Gastroesophageal sphincter (tissue), 4 donors: ENCODE measurements at places on chromosomes 16 and 17.

DNA sequence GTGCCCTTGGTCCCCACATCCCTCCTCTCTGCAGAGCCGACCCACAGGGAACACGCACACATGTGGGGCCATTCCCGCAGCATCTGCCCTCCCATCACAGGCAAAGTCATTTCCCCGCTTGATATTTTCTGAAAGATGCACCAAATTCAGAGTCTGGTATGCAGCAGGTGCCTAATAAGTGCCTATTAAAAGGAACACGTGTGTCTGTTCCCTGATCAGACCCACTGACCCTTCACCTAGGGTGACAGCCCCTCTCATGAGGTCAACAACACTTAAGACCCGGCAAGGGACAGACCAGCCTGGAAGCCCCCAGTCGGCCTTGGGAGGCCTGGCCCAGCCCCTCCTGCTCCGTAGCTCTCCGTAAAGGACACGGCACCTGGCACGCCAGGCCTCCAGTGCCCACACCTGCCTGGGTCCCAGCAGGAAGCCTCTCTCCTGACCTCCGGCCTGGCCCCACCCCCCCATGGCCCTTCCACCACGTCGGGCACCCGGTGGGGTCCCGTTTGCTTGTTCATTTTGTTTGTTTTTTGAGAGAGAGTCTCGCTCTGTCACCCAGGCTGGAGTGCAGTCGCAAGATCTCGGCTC lies 20.0 kb downstream of the UNKL start:
- ATAC-seq, result no peak

DNA sequence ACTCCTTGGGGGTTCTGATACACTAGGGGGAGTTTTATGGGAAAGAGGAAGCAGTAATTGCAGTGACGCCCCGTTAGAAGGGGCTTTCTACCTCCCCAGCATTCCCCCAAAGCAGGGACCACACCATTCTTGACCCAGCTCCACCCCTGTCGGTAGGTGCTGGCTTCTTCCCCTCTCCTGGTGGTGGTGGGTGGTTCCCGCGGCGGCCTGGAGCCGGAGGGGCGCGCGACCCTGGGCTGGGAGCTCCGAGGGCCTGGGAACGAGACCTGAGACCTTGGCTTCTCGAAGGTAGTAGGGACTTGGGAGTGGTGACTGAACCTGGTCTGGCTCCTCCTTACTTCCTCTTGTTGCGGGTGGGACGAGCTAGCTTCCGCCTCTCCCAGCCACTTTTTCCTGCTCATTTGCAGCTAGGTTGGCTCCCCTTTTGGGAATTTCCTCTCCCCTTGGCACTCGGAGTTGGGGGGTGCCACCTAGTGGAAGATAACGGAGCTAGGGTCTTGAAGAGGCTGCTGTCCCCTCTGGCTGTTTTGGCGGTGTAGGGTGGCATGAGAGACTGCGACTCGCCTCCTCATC lies 438 bp downstream of the GRN start:
- peak; percentile 19 for ATAC-seq

- peak; percentile 96 for ATAC-seq
Measured at GRCh38 chr17:81309140-81309858, 14.2 kb upstream of the SLC38A10 start.

GRCh38 chr17:63986821-63987220 lies 11.3 kb upstream of the PRR29 start:
- no peak for ATAC-seq

DNA sequence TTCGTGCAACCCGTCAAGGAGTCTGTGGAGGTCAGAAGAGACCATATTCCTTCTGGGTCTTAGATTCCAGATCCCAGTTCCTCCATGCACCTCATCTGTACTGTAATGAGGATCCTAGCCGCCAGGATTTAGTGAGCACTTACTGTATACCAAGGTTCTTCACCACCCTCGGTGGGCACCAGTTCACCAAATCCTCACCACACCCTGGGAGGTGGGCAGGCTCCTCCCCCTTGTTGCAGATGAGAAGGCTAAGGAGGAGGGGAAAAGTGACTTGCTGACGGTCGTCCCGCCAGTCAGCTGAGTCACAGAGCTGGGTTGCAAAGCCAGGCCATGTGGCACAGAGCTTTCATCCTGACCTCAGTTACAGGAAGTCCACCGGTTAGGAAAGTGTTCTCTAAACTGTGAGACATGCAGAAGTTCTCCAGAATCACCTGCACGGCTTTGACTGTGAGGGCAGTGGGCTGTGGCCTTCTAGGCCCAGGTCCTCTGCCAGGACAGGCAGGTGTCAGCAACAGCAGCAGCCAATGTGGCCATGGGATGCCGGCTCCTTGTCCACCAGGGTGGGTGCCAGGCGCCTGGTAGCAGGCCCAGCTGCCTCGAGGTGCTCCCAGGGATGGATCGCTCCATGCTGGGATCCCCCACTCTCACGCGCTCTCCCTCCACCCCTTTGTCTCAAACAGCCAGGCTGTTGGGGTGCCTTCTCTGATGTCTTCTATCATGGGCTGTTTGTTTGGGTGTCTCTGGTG lies 240.3 kb upstream of the GSE1 start:
- ATAC-seq, result peak; percentile 29

DNA sequence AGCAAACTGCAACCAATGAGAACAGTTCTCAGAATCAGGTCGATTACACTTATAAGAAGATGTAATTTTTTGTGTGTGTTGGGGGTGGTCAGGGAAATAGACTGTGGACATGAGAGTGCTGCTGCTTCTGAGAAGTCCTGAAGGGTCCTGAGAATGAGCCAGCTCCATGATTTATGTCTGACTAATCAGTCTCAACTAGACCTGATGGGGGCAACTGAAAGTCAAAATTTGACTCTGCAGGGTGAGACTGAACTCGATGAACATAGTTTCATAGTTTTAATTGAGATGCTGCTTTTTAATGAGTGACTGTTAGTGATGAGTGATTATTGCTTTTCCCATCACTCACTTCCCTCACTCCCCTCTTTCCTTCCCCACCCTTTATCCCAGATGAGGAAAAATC lies 37.3 kb downstream of the SMARCE1 start:
- no peak for ATAC-seq

GRCh38 chr17:80006339-80006720 lies 29.3 kb downstream of the TBC1D16 start:
- no peak for ATAC-seq

DNA sequence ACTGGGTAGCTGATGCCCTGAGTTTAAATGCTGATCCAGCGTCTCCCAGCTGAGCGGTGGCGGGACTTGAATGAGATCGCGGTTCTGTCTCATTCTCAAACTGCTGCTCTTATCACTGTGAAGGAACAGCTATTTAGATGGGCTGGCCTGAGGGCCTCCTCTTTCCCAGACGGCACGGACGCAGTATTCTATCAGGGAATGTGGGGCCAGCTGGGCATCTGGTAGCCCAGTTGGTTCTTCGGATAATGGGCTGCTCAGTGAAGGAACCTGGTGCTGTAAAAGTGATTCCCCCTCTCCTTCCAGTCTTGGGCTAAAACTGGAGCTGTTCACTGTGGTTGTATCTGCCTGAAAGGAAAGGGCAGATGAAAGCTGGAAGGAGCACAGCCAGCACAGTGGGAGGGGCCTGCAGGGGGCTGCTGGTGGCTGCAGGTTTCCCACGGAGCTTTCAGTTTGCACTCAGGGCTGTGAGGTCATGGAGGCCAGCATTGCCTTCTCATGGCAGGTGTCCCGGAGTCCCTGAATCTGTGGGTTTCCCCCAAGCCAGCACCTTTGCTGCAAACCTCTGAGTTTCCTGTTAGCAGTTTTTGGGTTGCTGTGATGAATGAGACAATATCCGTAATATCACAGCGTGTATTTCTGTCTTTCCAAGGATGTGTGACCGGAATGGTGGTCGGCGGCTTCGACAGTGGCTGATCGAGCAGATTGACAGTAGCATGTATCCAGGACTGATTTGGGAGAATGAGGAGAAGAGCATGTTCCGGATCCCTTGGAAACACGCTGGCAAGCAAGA lies 3.6 kb downstream of the IRF8 start:
- no peak for ATAC-seq

- no peak for ATAC-seq
Measured at GRCh38 chr17:77313831-77314230, 173.1 kb downstream of the SEC14L1 start.

GRCh38 chr17:32798938-32799337 lies 78.0 kb downstream of the MYO1D start:
- no peak for ATAC-seq

DNA sequence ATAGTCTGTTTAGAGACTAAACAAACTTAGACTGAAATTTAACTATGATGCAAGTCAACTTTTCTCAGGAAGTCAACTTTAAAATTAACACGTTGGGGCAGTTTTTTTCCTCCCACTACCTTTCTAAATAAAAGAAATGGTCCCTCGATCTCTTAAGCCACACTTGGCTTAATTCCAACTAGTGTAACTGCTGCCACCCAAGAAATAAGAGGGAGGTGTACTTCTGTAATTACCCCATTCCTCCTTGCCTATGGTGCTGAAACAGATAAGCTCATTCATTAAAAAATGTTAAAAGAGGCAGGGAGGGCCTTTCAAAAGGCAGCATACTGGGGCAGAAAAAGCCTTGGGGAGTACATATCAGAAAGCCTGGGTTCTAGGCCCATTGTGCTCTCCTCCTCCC lies 59.8 kb downstream of the NCOR1 start:
- no peak for ATAC-seq

GRCh38 chr17:61599608-61600007 lies 8.6 kb upstream of the NACA2 start:
- ATAC-seq, result no peak

DNA sequence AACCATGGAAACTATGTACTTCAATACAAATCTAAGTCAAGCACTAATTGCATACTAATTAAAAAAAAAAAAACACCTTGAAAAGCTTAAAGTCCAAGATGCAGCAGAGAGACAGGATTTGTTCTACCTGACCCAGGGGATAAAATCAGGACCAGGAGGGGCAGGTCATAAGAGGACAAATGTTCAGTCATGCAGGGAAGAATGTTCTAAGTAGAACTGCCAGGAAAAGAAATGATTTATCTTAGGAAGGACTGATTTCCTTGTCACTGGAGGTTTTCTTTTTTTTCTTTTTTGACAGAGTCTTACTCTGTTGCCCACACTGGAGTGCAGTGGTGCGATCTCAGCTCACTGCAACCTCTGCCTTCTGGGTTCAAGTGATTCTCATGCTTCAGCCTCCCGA lies 9.1 kb upstream of the GHDC start:
- no peak for ATAC-seq

DNA sequence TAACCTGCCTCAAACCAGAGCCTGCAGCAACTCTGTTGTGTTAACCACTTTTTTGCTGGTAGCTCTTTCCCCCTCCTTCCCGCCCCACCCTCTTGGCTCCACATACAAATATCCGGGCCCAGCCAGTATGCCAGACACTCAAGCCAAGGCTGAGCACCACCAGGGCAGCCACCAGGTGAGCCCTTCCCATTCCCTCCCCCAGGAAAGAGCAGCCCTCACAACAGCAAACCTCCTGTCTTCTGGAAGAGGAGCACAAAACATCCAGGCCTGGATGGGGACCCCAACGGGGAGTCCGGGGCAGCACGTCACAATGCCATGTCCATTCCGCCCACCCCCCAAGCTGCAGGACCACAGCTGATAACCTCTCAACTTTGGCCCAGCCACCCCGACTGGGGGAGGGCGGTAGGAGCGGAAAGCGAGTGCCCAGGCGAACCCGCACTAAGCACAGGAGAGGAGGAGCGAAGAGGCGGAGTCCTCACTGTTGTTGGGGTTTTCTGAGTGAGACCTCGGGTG lies 757 bp downstream of the ORMDL3 start:
- peak; percentile 2 for ATAC-seq

GRCh38 chr17:20053361-20053964 lies 44.3 kb downstream of the SPECC1 start:
- no peak for ATAC-seq

DNA sequence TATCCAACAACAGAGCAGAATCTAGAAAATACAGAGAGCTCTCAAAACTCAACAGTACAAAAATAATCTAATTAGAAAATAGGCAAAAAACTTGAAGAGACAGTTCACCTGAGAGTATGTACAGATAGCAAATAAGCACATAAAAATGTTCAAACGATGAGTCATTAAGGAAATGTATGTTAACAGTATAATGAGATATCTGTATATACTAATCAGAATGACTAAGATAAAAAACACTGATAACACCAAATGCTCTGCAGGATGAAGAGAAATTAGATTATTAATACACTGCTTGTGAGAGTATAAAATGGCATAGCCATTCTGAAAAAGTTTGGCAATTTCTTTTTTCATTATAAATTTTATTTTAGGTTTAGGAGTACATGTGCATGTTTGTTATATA lies 1307.6 kb upstream of the GOT2 start:
- ATAC-seq, result no peak

- no peak for ATAC-seq
Measured at GRCh38 chr16:84075376-84075775, 32.8 kb upstream of the SLC38A8 start.

DNA sequence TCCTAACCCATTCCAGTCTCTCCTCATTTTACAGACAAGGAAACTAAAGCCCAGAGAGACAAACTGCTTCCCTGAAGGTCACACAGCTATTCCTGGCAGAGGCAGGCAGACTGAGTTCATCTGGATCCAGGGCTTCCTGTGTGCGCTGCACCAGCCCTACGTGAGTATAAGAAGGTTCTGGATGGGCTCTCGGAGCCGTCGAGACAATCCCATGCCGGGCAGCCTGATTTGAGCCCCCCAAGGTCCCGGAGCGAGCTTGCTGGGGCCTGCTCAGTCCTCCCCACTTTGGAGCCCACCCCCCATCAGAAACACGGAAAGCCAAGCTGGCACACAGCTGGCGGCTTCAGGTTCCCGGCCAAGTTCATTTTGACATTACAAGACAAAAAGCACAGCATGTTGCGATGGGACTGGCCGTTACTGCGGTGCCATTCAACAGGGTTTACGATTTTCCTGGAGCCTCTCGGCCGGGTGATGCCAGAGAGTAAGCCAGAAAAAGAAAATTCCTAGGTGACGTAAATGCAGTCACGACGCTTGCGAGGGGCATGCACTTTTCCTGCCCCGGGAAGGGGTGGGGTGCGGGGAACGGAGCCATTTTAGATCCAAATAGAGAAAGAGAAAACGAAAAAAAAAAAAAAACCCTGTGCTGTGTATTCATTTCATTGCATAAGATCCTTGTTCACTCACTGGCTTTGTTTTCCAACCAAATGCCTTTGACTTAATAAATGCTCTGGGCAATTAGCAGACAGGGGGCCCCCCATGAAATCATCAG lies 167.1 kb upstream of the FOXF1 start:
- peak; percentile 93 for ATAC-seq

DNA sequence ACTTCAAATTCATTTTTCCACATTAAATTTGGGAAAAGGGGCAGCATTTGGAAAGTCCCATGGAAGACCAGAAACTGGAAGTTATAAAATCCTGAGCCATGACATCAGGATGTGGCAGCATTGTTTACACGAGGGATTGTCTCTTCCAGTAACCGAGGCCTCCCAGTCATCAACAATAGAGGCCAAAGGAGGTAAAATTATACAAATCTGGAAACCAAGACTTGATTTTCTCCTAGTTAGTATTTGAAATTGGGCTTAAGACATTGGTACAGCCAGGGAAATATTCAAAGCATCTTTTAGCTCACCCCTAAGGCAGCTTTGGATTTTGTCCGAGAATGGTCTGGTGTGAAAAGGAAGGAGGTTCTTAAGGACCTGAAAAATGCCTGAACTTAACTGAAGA lies 251.6 kb upstream of the FOXF1 start:
- ATAC-seq, result peak; percentile 50

DNA sequence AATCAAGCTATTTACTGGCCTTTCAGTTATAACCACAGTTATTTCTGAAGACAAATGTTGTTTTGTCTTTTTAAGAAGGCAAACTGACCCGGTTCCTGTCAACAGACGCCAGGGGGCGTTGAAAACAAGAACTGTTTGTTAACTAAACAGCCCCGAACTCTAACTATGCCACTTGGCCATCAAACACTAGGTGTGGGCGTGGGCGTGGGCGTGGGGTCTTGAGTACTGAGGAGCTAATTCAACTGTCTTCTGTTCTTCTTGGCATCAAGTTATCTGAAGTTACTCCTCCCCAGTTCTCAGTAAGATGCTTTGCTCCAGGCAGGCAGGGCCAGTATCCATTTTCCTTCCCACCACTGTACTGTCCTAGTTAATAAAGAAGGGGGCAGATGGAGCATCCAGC lies 63.3 kb upstream of the MTMR4 start:
- ATAC-seq, result no peak
